ENCODE measurements at places on chromosomes 4 and X.

GRCh38 chrX:138754861-138755260 is 43.3 kb upstream of the FGF13 start:
- no peak for DNase-seq

- DNase-seq, result peak; percentile 32
These were observed 95.7 kb downstream of the NPNT start for GRCh38 chr4:105990933-105991332.

- no peak for DNase-seq
These were observed 115.2 kb upstream of the KIT start for GRCh38 chr4:54542540-54543041.

DNA sequence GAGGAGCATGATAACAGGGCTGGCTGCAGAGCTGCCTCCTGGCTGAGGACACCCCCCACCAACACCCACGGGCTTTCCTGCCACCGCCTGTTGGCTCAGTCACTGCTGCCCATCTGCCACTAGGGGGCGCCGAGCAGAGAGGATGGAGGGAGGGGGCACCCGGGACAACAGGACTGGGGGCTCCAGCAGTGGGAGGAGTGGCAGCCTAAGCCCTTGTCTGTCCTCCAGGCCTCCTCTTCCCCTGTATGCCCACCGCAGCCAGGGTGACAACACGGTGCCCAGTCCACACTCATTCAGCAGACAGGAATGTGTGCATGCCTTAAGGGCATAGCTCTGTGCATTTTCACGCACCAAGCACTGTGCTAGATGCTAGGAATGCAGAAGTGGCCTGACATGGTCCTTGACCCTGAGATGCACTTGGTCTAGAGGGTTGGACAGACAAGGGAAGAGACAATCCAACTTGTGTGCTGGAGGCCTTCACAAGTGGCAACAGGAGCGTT is 149.9 kb downstream of the AMMECR1 start:
- peak; percentile 38 for DNase-seq

- DNase-seq, result no peak
These were observed 228.1 kb downstream of the ZNF674 start for GRCh38 chrX:46317163-46317562.

GRCh38 chr4:121555315-121556107 is 141.3 kb downstream of the ANXA5 start:
- peak; percentile 2 for DNase-seq

- DNase-seq, result no peak
These were observed 61.8 kb downstream of the WFS1 start for GRCh38 chr4:6331468-6331867.

- DNase-seq, result no peak
These were observed 208.6 kb upstream of the TACR3 start for GRCh38 chr4:103928370-103928769.
